Stimulated activated CD4-positive, alpha-beta T cell treated with anti-CD3 and anti-CD28 coated beads, Interleukin-2, amount 100 ng/mL, for 4 hours (primary cell): ENCODE measurements at places on chromosomes 4 and X.
A peak's percentile ranks its signal among the peaks of the same experiment; 100 is the strongest.

DNA sequence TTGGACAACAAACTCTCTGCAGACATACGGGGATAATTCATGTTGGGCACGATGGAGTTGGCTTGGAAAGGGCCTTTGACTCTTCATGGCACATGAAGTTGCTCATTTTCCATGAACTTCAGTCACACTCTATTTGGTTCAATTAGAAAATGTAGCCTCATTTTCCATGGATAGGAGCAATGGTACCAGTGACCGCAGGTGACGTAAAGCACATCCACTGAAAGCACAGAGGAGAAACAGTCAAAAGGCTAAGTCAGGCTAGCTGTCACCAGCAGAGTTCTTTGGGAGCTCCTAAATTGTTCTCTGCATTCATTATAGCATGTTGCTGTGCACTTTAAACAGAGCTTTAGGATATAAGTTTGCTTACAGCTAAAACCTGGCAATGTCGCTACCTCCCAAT is 39.9 kb upstream of the MAP3K15 start:
- DNase-seq = no peak

GRCh38 chrX:14670819-14671218 is 141.5 kb downstream of the GLRA2 start:
- DNase-seq = no peak

DNA sequence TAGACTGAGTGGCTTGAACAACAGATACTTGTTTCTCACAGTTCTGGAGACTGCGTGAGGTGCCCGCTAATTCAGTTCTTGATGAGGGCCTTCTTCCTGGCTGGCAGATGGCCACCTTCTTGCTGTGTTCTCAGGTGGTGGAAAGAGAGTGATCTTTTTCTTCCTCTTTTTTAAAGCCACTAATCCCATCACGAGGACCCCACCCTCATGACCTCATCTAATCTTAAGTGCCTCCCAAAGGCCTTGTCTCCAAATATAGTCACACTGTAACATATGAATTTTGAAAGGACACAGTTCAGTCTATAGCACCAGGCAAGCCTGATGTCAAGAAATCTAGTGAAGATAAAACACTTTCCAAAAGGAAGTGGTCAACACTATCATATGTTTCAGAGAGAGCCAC is 12.4 kb downstream of the VAMP7 start:
- DNase-seq = no peak

- no peak for DNase-seq
Observed at GRCh38 chr4:104909376-104909775, 237.3 kb upstream of the TET2 start.

- no peak for DNase-seq
Observed at GRCh38 chr4:39754309-39754708, 56.4 kb downstream of the UBE2K start.

GRCh38 chrX:8244301-8244700 is 73.2 kb upstream of the VCX2 start:
- no peak for DNase-seq

GRCh38 chrX:152913346-152913745 is 15.5 kb downstream of the ZNF185 start:
- DNase-seq = no peak

GRCh38 chrX:133390676-133391075 is 24.6 kb downstream of the GPC4 start:
- DNase-seq = no peak

- DNase-seq = no peak
Observed at GRCh38 chr4:46889410-46889809, 19.6 kb downstream of the COX7B2 start.

DNA sequence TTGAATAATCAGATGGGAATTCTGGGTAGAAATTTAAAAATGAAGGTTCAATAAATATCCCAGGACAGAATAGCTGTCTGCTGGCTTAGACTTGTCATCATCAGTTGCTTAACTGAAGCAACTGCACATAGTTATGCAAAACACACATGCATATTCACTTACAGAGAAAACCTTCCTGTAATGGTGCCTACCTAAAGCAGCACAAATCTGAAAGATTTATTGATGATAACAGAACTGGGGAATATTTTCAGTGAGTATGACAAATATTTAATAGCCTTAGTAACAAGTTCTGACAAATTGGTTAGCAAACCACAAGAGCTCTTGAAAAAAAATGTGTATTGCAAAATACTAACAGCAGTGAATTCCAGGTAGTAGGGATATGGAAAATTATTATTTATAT is 606.8 kb upstream of the BOD1L1 start:
- DNase-seq = no peak

DNA sequence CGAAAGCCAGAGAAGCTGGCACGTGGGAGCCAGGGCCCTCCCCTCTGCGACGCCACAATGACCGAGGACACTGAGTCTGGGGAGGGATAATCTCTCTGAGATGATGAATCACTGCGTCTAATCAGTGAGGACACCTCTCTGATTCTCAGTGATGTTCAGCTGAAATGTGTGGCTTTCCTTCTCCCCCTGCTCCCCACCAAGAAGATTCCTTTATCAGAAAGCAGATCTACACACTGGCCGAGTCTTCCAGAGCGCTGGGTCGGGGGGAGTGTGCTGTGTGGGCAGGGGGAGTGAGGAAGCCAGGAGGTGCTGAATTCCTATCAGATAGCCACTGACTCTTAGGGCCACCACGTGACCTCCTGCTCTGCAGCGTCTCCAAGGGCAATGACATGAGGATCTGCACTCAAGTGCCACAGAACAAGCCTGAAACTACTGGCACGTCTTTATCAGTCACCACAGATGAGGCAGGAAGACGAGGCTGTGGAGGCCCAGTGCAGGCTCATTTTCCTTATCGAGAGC is 89.2 kb downstream of the GATB start:
- no peak for DNase-seq

DNA sequence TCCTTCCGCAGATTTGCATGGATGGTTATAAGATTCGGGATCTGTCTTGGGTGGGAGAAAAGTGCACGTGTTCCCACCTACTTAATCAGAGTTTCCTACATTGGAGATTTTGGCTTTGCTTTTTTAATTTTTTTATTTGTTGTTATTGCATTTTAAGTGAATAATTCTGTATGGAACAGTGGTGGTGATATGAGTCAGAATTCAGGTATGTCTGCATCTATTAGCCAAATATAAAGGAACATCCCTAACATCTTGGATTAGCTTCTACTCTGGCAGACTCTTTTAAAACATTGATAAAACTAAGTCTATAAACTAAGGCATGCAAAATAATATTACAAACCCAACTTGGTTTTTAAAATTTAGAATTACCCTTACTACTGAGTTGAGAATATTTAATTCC is 659.8 kb upstream of the EPHA5 start:
- DNase-seq = no peak

- no peak for DNase-seq
Observed at GRCh38 chrX:33078273-33078672, 133.1 kb downstream of the DMD start.

DNA sequence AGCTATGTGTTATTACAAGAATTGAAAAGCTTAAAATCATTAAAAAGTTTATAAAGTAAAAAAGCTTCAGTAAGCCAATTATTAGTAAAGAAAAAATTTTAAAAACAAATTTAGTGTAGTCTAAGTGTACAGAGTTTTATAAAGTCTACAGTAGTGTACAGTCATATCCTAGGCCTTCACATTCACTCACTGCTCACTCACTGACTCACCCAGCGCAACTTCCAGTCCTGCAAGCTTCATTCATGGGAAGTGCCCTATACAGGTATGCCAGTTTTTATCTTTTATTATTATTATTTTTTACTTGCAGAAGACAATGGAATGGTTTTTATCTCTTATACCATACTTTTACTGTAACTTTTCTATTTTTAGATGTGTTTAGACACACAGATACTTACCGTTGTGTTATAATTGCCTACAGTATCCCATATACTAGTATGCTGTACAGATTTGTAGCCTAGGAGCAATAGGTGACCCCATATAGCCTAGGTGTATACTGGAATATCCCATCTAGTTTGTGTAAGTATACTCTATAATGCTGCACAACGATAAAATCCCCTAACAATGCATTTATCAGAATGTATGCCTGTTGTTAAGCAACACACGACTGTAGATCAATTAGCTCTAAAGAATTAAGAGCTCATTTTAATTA is 230.7 kb downstream of the DCLK2 start:
- no peak for DNase-seq

GRCh38 chr4:10123227-10124101 is 6.9 kb upstream of the WDR1 start:
- DNase-seq = no peak

DNA sequence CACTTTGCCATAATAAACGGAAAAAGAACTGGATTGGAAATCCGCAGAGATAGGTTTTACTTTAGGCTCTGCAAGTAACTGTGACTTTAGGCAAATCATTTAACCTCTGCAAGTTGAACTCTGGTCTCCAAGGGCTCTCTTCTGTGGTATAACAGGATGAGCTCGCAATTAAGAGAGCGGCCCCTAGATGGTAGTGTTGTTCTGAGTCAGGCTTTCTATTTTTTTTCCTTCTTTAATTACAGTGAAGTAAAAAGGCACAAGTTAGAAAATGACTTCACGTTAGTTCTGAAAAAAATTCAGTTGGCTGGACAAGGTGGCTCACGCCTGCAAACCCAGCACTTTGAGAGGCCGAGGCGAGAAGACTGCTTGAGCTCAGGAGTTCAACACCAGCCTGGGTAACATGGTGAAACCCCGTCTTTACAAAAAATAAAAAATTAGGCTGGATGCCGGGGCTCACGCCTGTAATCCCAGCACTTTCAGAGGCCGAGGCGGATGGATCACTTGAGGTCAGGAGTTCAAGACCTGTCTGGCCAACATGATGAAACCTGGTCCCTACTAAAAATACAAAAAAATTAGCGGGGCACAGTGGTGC is 18.0 kb downstream of the RPS3A start:
- peak; percentile 19 for DNase-seq

DNA sequence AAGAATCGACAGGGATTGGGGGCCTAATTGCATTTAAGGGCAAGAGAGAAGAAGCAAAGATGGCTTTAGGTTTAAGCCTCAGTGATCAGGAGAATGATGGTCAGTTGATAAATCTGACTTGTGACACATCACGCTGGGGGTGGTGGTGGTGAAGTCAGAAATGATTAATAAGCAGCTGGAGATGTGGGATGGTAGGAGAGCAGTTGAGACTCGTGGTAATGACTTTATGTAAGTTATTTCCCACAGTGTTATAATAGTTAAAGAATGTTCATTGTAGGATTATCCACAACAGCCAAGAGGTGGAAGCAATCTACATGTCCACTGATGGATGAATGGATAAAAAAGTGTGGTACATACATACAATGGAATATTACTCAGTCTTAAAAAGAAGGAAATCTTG is 178.9 kb upstream of the GPC4 start:
- DNase-seq = no peak

DNA sequence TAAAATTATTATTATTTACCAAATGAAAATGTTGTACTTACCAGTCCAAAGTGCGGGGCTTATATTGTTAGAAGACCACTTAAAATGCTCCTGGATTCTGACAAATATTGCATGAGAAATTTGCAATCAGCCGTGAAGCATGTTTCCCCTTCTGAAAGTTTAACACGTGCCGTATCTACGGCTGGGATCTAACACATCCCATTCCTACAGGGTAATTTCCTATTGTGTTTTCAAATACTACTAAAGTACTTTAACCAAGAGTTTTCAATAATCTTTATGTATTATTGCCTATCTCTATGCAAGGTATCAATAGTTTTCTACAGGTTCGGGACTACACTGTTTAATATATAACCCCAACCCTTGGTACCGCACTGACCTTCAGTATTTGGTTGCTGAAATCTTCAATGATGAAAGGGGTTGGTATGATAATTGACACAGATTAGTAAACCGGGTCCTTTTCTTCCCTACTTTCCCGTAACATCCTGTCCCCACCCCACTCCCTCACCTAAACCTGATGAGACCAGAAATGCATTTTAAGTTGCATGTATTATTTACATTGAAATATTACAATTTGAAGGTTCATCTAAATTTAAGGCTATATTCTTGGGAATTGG is 795 bp upstream of the BRWD3 start:
- DNase-seq = no peak

DNA sequence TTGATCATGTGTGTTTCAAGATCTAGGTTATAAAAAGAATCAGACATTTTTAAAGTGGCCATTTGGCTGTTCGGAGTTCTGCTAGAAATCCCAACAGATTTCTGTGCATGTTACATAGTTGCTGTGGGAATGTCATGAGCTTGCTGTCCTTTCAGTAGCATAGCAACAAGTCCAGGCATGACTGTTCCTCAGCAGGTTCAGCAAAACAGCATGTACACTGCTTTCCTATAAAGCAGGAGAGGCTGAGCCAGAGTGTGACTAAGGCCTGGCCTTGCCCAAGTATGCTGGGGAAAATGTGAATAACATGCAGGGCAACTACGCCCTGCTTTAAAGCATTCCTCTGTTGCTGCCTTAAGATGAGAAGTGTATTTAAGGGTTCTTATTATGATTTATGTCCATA is 217.1 kb upstream of the SMIM31 start:
- DNase-seq = no peak

GRCh38 chr4:67735325-67735724 is 18.9 kb downstream of the GNRHR start:
- no peak for DNase-seq

GRCh38 chr4:10030972-10031667 is 9.8 kb upstream of the SLC2A9 start:
- no peak for DNase-seq

GRCh38 chrX:136659174-136659573 is 11.2 kb downstream of the CD40LG start:
- DNase-seq = no peak

- DNase-seq = no peak
Observed at GRCh38 chrX:40090050-40090804, 7.5 kb downstream of the BCOR start.

DNA sequence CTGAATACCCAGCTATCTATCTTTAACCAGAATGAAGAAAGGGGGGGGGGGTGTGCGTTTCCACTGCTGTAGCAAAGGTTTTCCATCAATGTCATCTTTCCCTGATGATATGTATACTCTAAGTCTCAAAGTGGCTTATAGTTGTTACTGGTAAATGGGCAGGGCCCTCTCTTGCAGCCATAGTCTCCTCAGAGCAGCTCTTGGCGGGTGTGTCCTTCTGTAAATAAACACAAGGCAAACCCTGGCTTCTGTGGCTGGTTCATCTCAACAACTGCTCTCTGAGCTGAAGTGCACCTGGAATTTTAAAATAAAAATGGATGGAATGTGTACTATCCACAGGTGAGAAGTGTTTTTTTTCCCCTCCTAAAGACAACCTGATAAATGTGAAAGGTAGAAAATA is 57.5 kb upstream of the SCML1 start:
- no peak for DNase-seq

DNA sequence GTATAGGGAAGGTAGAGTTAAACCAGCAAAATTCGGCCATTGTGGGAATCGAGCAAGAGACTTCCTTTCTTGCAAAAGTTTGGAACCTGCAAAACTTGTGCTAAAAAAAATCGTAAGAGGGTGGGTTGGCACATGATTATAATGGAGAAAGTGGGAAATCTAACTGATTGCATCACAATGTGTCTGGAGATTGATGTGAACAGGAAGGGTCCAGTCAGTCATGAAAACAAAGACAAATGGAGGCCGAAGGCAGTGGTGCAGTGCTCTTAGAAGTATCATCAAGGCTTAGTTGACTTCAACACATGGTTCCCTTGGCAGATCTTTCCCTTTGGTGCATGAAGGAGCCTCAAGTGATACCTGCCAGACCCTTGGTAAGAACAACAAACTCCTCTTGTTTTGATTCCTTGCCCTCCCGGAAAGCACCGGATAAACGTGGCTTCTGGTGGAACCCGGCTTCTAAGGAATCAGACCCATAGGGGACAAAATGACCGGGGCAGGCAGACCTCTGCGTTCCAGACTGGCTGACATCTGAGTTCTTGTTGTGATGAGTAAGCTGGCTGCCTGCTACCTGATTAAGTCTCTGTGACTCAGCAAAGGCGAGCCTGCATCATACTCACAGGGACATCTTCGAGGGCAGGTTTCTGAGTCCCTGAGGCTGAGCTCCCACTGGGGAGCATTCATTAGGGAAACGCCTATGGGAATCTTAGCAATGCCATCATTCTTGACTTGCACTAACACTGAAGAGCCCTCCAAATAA is 87.7 kb upstream of the MAP3K15 start:
- no peak for DNase-seq
